NCI-H1694 (cell line): ENCODE measurements at places on chromosomes 16 and 17.

DNA sequence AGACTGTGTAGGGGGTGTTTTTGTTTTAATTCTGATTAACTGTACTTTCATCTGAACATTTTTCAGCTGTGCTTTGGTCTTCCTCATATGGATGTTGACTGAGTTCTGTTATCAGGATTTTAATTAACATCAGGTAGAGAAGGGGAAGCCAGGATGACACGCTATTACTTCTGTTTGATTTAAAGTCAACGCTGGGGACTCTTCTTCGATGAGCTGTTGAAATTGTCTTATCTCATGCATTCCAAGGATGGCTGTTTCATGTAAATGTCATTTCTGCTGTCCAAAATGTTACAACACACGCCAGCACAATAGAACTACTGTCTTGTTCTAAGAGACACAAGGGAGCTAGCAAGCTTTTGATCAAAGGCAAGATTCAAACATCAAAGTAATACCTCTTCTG is 263.3 kb upstream of the CDH5 start:
- no peak for DNase-seq

DNA sequence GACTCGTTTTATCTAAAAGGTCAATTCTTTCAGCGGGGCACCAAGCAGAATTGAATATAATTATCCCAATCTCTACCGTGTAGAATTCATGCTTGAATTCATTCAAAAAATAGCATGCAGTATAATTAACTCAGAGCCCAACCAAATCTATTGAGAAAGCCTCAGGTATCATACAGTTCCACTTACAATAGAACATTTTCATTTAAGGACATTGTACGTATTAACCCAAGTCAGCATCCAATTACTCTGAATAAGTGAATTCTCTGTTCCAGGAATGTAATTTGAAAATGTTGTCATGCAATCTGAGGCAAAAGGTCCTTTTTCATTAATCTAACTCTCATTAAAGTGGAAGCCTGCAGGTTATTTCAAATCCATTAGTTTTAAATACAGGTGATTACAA is 78.5 kb downstream of the SALL1 start:
- no peak for DNase-seq

DNA sequence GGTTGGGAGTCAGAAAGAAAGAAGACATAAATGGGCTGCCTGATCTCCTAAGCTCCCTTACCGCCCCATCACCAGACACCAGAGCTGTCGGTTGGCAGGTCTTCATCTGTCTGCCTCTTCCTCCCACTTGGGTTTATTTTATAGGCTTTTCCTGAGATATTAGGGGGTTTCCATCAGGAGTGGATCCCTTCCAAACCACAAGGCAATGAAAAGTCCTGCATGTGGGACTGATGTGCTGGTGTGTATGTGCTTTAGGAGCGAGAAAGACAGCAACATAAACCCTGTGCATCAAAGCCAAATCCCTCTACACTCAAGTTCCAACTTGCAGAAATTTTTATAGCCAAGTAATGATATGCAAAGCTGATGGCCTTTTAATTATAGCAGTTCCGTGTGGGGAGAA is 389.5 kb downstream of the SLC39A11 start:
- DNase-seq, result no peak

DNA sequence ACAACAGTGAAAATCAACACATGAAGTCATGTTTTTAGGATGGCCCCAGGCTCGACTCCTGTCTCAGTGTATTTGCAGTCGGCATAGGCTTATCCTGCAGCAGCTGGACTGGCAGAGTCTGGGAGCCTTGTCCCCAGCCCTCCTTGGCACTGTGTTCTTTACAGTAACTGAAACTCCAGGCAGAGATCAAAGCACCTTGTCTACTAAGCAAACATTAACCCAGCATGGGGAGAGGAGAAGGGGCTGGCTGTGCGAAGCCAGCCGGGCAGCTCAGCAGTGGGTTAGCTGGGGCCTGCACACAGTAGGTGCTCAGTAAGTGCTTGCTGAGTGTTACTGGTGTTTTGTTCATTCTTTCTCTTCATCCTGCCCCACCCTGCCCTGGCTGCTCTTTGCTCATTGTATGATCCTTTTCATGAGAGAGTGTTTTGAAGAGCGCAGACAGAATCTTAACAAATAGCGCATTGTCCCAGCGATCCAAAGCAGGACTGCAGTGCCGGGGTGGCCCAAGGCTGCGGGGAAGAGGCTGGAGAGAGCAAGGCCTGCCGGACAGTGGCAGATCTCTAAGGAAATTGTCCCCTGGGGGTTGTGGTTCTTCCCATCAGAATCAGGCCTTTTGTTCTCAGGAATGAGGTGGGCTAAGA is 23.5 kb upstream of the ITGB4 start:
- no peak for DNase-seq

DNA sequence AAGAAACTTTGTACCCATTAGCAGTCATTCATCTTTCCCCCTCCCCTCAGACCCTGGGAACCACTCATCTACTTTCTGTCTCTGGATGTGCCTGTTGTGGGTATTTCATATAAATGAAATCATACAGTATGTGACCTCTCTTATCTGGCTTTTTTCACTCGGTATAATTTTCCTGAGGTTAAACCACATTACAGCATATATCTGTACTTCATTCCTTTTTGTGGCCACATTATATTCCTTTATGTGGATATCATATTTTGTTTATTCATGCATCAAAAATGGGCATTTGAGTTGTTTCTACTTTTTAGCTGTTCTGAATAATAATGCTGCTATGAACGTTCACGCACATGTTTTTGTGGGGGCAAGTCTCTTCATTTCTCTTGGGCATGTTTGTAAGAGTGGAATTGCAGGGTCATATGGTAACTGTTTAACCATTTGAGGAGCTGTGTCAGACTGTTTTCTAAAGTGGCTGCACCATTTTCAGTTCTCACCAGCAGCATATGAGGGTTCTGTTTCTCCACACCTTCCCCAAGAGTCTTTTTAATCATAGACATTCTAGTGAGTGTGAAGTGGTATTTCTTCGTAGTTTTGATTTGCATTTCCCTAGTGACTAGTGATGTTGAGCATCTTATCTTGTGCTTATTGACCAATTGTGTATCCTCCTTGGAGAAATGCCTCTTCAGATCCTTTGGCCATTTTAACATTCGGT is 3.8 kb downstream of the SNX29 start:
- DNase-seq, result no peak

GRCh38 chr17:292016-292415 is 60.6 kb downstream of the RPH3AL start:
- no peak for DNase-seq

- DNase-seq, result no peak
Observed at GRCh38 chr16:63612462-63613227, 1509.2 kb downstream of the CDH11 start.

- DNase-seq, result no peak
Observed at GRCh38 chr16:62254847-62255246, 218.6 kb upstream of the CDH8 start.

- no peak for DNase-seq
Observed at GRCh38 chr17:50793007-50793406, 25.7 kb upstream of the ANKRD40CL start.
